ENCODE measurements at places on chromosomes 5 and 9.

DNA sequence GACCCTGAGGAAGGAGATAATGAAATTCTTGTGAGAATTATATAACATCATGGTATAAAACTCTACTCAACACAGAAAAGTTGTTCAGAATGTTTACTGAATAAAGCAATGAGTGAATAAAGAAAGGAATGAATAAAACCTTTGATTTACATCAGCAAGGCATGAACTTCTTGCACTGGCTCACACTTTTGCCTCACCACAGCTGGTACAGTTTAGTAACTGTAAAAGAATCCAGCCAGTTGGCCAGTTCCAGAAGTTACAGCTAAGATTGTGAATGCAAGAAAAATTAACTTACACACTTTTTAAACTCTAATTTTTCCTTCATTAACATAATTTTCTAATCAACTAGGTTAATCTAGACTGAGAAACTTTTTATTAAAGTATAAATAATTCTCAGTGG, 490.9 kb downstream of the NFIB start:
- no peak for DNase-seq

DNA sequence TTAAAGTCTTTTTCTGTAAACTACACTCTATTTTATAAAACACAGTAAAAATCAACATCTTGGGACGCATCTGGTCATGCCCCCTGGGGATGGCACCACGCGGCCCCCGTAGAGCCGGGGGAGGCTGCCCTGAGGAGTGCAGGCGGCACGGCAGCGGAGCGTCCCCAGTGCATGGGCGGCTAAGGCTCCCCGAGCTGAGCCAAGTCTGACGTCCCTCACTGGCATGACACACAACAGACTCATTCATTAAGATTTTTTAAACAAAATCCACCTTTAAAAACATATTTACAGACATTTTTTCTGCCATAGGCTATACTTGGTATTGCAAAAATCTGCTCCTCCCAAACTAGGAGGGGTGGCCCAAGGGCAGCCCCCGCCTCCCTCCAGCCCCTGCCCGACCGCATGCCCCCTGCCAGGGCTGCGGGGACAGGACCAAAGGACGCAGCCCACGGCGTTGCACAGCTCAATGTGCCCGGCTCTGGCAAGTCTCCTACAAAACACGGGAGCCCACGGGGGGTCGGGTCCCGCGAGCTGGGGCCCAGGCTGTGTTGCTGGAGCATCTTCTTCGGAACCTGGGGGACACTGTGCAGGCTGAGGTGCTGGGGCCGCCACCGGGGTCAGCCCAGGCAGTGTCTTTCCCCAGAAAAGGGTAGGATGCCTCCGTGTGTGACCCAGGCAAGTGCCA, 11.8 kb upstream of the SEC16A start:
- DNase-seq = no peak

DNA sequence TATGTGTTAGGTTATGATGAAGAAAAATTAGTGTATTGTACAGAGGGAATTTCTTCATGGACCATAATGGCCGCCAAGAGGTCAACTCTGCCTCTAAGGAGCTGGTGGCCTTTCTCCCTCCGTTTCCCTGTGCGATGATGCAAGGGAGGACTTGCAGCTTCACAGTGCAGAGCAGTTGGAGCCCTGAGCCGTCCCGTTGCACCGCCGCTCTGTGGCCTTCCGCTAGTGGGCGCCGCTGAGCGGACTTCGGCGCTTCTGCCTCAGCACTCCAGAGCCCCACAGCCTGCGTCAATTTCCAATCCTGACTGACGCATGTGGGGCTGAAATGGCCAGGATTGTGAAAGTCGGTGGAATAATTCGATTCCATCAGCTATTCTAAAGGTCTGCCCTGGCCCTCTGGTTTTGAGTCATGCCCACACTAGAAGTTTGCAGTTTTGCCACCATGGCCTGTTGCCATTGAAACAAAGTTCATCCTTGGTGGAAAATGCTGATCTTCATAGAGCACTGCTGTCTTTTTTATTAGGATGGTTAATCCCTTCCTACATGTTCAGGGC, 22.7 kb upstream of the LECT2 start:
- peak; percentile 94 for DNase-seq

- peak; percentile 69 for DNase-seq
These were observed at the start of gene ABLIM3 for GRCh38 chr5:149141224-149141956. Gene ABLIM3, plus strand, starts transcription at chr5:149141493. Its CDS starts 603 bp downstream, at chr5:149142096.

DNA sequence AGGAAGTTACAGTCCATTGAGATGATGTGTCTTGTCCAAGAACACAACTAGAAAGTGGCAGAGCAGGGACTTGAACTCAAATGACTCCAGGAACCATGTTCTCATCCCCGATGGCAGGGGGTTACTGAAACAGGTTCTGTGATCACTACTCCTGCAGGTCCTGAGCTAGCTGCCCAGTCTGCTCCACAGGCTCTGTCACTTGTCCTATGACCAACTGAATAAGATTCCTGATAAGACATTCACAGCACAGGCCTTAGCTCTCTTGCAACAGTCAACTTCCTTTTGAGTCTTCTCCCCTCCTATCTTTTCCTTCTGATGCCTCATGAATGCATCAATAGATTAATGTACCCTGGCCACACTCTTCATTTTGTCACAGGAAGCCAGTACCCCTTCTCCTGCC, 109.2 kb downstream of the SH3TC2 start:
- DNase-seq = no peak

DNA sequence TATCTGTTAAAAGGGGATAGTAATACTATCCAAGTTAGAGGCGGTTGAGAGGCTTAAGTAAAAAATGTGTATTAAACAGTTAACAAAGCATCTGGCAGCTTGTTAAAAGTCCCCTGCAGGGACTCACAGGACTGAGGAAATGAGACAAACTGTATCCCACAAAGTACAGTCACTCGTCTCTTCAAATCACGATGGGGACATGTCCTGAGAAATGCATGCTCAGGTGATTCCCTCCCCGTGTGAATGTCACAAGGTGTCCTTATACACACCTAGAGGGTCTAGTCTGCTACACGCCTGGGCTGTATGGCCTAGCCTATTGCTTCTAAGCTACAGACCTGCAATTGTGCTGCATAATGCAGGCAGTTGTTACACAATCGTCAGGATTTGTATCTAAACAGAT, 237.0 kb downstream of the IRX2 start:
- no peak for DNase-seq

DNA sequence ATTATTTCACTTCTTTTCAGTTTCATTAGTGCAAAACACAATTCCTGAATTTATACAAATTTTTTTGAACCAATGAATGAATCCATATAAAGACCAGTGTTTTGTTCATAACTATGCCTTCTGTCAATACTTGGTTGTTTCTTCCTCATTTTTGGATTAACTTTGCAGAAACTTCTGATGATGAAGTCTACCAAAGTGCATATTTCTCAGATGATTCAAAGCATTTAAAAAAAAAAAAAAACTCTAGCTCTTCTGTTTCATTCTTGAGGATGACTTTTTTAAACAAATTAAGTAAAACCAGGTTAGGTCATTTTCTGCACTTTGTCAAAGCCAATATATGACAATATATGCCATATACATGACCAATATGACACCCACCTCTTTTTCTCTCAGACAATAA, 92.6 kb downstream of the CHSY3 start:
- no peak for DNase-seq

DNA sequence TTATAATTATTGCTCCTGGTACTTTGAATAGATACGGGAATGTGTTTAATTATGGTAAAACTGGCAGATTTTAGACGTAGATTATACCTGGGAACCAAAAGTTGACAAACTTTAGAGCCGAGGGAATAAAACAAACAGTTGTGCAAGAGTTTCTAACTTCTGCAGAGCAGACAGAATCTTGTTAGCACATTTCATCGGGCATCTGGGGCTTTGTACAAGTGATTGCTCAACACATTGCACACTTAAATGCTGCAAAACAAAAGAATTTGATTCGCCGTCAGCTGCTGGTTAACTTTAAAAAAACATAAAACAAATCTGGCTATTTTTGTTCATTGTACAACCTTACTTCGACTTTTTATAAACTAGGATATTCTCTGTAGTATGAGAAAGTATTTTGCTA, 398.1 kb downstream of the MAN2A1 start:
- no peak for DNase-seq

DNA sequence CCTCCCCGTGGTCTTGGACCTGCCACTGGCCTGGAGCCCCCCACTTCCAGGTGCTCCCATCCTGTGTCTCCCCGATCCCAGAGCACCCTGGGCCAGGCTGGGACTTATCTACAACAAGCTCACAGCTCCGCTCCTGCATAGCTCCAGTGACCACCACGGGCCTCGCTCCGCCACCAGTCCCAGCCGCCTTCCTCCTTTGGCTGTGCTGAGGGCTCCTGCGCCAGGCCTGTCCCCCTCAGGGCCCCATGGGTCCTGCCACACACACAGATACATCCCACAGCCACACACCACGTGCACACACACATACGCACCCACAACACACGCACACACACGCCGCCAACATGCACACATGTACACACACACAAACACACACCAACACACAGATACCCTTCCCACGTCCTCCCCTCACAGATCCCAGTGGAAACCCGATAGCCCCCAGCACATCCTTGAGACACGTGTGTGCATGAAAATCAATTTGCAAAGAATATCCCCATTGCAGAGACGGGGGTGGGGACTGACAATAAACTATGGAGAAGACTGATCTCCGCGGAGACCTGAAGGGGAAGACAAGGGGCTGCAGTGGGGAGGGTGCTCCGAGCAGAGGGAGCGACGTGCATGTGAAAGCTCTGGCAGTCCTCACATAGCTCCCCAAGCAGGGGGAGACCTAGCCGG, 18.5 kb upstream of the LAMC3 start:
- no peak for DNase-seq

GRCh38 chr9:98908897-98909634, 34.6 kb upstream of the COL15A1 start:
- DNase-seq = no peak

DNA sequence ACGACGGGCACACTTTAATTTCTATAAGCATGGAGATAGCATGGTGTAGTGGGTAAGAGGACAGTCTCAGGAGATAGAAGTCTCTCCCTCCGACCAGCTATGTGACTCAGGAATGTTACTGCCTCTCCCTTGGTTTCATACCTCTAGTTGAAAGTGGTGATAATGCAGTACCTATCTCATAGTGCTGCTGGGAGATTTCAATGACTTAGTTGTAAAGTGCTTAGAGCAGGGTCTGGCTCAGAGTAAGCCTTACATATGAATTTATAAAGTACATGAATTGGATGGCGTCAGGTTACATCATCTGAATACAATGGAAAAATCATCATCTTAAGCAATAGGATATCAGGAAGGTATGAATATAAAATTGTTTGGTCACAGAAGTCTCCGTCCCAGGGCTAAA, 952.8 kb upstream of the EDIL3 start:
- no peak for DNase-seq

- no peak for DNase-seq
These were observed 464.9 kb upstream of the MPDZ start for GRCh38 chr9:13744261-13744901.

DNA sequence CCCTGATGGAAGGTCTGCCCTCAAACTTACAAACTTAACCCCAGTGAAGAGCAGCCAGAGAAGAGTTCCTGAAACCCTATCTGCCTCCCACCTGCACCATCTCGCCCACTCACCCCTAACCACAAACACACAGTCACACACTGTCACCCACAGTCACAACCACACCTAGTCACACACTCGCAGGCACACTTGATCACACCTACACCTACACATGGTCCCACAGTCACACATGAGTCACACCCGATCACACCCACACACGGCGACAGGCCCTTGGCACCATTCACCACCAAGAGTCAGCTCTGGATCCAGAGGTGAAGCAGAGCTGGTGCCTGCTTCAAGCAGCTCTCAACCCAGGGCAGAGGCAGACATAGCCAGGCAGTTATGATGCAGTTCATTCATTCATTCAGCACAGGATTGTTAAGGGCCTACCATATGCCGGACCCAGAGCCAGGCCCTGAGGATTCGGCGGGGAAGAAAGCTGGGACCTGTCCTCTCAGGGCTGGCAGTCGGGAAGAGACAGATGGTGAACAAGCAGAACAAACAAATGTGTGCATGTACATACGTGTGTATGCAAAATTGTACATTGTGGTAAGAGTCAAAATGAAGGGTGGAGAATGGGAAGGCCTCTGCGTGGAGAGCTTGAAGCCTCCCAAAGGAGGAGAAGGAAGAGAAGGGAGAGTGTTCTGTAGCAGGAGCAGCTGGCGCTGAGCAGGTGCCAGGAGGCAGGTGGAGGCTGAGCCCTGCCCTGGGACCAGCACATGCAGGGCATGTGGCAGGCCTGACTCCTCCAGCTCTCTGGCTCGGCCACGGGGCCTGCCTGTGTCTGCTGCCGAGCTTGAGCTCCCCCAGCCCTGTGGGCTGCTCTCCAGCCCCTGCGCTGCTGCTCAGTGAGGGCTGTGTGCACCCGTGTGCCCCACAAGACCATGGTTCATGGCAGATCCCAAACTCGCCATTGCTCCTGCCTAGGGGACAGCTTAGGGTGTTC, 6.4 kb downstream of the TSPAN17 start:
- peak; percentile 84 for DNase-seq

Measured in inflammatory macrophage (primary cell).